ENCODE measurements at places on chromosomes 12 and 14.

GRCh38 chr12:90013409-90013808 lies 304.8 kb upstream of the ATP2B1 start:
- DNase-seq, result no peak

GRCh38 chr14:95185033-95185766 lies 27.9 kb upstream of the DICER1 start:
- no peak for DNase-seq

GRCh38 chr12:64494998-64495729 lies 43.2 kb downstream of the TBK1 start:
- no peak for DNase-seq

DNA sequence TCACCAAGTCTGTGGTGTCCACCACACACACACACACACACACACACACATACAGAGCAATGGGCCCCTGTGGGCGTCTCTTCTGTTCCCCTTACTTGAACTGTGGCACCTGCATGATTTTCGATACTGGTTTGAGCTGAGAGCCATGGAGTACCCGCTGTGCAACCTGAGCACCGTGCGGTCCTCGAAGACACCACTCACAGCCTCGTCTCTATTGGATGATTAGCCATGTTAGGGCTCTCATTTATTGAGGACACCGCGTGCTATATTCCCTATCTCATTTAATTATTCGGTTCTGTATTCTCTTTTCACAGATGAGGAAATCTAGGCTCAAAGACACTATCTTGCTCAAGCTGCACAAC lies 623 bp upstream of the C14orf132 start:
- no peak for DNase-seq

GRCh38 chr14:95895720-95896119 lies 19.1 kb downstream of the TUNAR start:
- DNase-seq, result no peak

GRCh38 chr14:85822236-85822635 lies 292.3 kb downstream of the FLRT2 start:
- no peak for DNase-seq

DNA sequence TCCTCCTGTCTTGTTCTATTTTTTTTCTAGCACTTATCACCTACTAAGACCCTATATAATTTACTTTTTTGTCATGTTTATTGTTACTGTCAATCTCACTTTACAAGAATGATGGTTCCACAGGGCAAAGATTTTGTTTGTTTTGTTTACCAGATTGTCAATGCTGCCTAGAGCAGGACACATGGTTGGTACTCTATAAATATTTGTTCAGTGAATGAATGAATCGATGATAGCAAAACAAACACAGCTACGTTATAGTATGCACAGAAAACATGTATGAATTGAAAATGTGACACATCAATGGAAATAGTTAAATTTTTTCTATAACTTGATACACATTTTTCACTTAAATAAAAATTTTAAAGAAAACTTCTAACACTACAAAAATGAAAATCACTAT lies 67.1 kb upstream of the KRR1 start:
- no peak for DNase-seq

- no peak for DNase-seq
Observed at GRCh38 chr12:50589650-50590435, 85.1 kb downstream of the DIP2B start.

GRCh38 chr12:101823891-101824290 lies 6.9 kb downstream of the GNPTAB start:
- DNase-seq, result no peak

- DNase-seq, result no peak
Observed at GRCh38 chr12:11397366-11397765, 2.0 kb upstream of the PRB2 start.

- no peak for DNase-seq
Observed at GRCh38 chr12:58586762-58587161, 333.5 kb downstream of the LRIG3 start.

DNA sequence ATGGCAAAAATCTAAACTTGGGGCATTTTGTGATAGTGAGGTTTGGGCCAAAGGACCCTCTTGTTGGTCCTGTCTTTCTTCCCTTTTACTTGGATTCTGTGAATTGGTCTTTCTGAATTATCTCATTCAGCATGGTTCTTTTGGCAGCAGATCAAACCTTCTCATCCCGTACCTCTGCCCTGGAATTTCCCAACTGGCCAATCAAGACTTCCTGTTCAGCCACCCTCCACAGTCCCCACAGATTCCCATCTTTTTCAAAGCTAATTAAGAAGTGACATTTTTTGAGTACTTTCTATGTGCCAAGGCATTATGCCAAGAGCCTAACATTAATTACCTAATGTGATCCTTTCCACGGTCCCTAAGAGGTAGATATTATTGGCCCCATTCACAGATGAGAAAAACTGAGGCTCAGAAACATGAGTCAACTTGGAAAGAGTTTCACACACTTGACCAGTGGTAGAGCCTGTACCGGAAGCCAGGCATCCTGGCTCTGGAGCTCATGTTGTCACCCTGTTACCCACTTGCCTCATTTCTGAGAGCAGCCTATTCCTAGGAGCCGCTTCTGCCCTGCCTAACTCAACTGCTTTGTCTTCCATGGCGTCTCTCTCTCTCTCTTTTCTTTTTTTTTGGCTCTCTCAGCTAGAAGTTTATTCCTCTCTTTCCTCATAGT lies 135.9 kb downstream of the C12orf75 start:
- DNase-seq, result no peak

DNA sequence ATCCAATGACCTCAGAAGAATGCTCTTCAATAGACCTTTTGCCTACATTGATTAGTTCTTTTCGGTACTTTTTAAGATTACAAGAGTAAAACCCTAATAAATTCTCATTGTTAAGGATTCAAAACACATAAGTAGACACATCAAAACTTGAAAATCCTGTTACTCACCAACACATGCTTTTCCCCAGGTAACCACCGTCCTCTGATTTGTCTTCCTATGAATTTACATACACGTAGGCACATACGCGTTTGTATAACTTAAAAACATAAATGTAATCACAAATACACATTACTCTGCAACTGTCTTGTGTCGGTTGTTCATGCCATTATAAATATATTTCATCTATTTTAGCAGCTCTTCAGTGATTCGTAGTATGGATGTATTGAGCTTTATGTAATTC lies 910 bp upstream of the WASHC4 start:
- no peak for DNase-seq

- DNase-seq, result no peak
Observed at GRCh38 chr14:68950111-68950510, 29.0 kb downstream of the ACTN1 start.

DNA sequence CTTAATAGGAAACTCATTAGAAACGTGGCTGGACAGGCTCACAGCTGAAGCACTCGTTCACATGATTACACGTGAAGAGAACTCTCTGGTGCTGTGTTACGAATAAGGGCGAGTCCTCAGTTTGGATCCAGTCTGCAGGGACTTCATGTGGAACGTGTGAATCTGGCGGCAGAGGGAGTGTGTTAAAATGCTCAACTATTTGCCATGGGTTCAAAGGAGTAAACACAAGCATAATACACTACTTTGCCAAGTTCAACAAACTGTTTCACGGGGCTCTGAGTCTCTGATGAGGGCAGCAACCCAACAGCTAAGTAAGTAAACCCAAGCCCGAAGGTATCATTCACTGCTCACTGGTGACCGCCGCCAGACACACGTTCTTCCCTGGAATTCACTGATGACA lies 42.4 kb downstream of the NUAK1 start:
- DNase-seq, result no peak

DNA sequence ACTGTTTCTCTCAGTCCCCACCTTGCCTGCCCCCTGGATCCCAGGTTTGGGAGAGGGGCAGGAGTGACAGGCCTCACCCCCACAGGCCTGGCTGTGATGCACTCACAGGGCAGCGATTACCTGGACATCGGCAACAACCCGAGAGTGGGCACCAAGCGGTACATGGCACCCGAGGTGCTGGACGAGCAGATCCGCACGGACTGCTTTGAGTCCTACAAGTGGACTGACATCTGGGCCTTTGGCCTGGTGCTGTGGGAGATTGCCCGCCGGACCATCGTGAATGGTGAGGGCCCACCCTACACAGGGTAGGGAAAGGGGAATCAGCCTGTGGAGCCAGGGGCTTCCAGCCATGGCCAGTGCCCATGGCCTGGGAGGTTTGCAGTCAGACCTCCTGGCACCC lies 8.6 kb downstream of the ACVRL1 start:
- DNase-seq, result no peak

DNA sequence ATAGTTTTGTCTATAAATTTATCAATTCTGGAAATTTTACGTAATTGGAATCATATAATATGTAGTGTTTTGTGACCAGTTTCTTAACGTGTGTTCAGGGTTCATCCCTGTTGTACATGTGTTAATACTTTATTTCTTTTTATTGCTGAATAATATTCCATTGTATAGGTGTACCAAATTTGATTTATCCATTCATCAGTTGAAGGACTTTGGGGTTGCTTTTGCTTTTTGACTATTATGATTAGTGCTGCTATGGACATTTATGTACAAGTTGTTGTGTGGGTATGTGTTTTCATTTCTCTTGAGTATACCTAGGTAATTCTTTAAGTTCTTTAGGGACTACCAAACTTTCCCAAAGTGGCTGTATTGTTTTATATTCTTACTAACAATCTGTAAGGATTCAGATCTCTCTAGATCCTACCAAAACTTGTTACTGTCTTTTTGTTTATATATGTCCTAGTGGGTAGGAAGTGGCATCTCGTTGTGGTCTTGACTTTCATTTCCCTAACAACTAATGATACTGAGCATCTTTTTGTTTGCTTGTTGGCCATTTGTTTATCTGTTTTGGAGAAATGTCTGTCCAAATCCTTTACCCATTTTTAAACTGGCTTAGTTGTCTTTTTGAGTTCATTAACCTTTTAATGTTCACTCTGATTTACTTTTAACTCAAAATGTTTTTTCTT lies 14.9 kb downstream of the VRK1 start:
- no peak for DNase-seq

- DNase-seq, result no peak
Observed at GRCh38 chr12:121060149-121061001, 21.3 kb upstream of the OASL start.

GRCh38 chr14:81260732-81261131 lies 40.0 kb upstream of the GTF2A1 start:
- no peak for DNase-seq

GRCh38 chr14:94177806-94178205 lies 3.7 kb downstream of the PPP4R4 start:
- DNase-seq, result no peak

GRCh38 chr12:108875682-108876361 lies 4.1 kb upstream of the DAO start:
- DNase-seq, result no peak

DNA sequence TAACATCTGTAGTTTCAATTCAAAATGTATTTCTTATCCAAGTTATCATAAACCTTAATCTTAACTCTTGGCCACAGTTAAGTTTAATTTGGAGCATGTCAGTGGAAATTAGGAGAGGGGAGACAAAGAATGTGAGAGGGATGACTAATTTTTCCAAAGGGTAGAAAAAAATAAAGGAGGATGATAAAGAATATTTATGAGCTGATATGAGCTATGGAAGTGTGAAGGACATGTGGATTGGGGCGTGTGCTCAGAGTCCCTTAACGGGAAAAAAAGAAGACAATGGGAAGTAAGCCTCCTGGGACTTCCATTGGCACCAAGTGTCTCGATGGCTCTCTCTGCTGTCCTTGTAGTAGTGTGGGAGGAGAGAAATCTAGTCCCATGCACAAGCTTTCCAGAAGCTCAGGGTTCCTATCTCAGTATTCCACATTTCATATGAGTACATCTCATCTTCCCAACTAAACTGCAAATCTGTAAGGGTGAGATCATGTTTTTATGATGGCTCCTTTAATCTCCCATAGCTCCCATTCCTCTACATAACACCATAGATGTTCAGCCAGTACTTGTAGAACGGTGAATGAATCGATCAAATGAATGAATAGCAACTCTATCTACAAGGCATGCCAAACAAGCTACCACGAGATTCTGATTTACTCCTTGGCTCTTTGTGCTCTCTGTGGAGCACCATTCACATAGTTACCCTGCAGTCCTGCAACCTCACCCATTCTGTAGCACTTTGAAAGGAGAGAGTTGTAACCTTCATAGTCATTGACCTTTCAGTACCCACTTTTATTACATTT lies 27.4 kb downstream of the BCL2L14 start:
- DNase-seq, result no peak

DNA sequence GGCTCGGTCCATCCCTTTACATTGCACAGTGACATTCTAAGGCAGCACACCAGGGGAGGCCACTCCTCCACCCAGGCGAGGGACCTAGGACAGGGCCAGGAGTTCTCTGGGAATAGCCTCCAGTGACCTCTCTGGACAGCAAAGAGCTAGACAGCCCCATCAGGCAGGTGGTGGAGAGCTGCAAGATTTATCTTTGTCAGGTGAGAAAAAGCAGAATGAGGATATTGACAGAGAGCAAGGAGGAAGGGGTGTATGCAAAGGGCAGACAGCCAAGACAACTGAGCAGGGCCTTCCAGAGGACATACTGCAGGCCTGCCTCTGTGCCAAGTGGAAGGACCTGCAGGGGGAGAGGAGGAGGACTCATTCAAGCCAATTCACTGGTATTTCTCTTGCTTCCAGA lies 112.4 kb upstream of the MAX start:
- DNase-seq, result no peak

DNA sequence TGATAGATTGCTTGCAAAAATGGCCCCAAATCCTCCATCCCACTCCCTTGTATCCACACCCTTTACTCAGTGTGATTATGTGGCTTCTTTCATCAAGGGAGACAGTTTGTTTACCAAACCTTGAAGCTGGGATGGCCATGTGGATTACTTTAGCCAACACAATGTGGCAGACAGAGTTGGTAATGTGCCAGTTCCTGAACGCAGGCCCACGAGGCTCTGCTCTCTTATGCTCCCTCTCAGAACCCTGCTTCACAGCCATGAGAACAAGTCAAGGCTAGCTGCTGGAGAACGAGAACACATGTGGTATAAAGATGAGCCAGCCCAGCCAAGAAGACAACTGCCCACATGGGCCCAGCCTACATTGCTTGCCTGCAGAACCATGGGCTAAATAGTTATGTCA lies 162.3 kb downstream of the NDUFA12 start:
- no peak for DNase-seq

- no peak for DNase-seq
Observed at GRCh38 chr14:22465201-22465840, 123.7 kb downstream of the DAD1 start.

- no peak for DNase-seq
Observed at GRCh38 chr12:40825156-40825555, 132.9 kb downstream of the CNTN1 start.

- no peak for DNase-seq
Observed at GRCh38 chr14:104735830-104736642, 12.0 kb downstream of the ADSS1 start.

DNA sequence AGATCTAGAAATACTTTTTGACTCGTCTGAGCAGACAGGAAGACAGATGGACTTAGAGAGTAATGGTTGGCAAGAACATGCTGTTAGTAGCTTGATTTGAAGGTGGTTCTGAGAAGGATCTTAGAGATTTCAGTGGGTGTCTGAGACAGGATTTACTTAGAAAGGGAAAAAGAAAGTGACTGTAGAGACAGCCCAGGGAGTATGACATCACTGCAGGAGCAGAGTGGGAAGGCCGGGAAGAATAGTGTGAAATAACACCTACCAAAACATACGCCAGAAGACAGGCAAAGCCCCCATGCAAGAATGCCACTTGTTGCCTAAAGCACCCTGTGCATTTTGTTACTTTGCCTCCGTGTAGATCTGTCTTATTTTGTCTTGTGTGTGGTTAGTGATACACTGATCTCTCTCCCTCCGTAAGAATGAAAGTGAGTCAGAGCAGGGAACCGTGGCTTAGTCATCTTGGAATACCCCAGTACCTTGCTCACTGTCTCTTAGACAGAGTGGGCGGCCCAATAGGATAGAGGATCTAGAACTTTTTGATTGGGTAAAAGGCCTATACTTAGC lies 161.3 kb upstream of the IFNG-AS1 start:
- DNase-seq, result no peak

All from esophagus squamous epithelium (tissue), 5 donors.